Caco-2 (cell line): ENCODE measurements at places on chromosomes 7 and 10. TPM values are rescaled to one million over a fixed set of nuclear protein-coding genes. Genes with fewer than 3 reads are reported as not detected.

CDH23 gene
- 0.34 and 1.0 TPM in 2 replicates for total RNA-seq

BTRC gene
- 19.6 and 20.0 TPM in 2 replicates for total RNA-seq

RAB19 gene
- 3.8 and 4.1 TPM in 2 replicates for total RNA-seq

RADIL gene
- not detected in 2 replicates for total RNA-seq
